ENCODE measurements at places on chromosomes 1 and 21. TPM values are rescaled to one million over a fixed set of nuclear protein-coding genes. Genes with fewer than 3 reads are reported as not detected.

DNA sequence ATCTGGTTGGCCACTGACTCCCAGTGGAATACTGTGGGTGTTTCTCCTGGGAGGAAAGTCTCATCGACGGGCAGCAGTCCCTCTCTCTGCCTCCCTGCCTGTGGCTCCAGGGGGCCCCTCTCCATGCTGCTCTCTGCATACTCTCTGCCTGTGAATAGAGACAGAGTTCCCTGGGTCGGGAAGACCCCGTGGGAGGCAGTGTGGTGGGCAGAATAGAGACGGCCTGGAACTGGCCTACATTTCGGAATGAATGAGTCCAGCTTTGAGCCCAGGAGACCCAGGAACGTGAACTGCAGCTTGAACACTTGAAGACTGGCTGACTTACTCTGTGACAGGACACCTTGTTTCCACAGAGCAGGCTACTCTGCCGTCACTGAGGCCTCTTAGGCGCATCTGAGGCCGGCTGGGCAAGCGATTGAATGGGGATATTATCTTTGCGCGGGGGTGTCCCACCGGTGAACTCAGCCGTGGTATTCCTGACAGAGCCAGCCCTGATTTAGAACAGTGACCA is 64.0 kb downstream of the KIF21B start:
- no peak for DNase-seq

DNA sequence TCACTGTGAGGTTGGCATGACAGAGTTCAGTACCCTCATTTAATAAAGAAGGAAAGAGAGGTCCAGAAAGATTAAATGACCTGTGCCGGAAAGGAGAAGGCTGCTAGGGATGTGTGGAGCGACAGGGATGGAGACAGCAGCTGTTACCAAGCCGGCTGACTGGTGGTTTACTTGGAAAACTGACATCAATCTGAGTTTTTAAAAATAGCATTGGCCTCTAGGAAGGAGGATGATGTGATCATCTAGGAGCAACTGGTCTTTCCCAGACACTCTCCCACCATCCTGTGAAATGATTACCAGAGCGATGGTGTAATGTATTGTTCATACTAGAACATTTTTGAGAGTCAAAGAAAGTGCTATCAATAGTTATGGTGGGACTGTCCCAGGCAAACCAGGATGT is 154.4 kb downstream of the ZSCAN20 start:
- no peak for DNase-seq

The RGS13 gene
- 3.4 TPM for total RNA-seq

The SUSD4 gene
- total RNA-seq = 3.4 TPM

The PAX7 gene
- total RNA-seq = not detected

The SEC16B gene
- 7.3 TPM for total RNA-seq

DNA sequence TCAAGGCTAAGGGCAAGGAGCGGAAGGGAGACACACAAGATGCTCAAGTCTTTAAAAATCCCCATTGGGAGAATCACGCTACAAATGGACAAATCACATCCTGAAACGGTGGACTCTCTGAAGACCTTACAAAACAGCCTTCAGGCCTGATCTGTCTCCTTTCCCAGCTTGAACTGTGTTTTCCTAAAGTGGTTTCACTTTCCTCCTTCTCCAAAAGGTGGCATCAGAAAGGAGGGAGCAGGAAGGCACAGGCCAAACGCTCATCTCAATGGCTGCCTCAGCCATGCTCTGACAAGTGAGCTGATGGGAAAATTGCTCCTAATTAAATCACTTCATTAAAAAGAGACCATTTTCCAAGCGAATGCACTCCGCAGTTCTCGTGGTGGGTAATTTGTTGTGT is 47.7 kb downstream of the UTP25 start:
- DNase-seq = no peak

The TRPM2 gene
- 13.8 TPM for total RNA-seq

DNA sequence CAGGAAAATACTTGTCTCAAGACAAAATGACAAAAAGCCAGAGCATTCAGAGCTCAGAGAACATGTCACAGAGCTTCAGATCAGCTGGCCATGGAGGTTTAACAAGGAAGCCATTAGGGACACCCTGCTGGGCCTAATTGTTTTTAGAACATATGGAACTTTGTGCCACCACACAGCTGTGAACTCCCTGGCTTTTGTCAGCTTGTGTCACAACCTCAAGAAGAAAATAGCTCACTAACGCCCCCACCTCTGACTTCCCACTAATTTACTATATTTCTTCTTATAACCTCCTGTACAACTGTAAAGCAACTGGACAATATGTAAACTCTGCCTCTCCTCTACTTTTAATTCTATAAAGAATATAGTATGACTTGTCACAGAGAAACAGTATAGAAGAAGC is 21.0 kb upstream of the TDRD10 start:
- DNase-seq = no peak

- DNase-seq = peak; percentile 20
Observed at GRCh38 chr1:103106426-103107341, 1.6 kb downstream of the COL11A1 start.

The CYP4A11 gene
- 14.2 TPM for total RNA-seq

- no peak for DNase-seq
Observed at GRCh38 chr1:36802018-36802417, 232.3 kb downstream of the GRIK3 start.

The PERM1 gene
- 0.35 TPM for total RNA-seq

DNA sequence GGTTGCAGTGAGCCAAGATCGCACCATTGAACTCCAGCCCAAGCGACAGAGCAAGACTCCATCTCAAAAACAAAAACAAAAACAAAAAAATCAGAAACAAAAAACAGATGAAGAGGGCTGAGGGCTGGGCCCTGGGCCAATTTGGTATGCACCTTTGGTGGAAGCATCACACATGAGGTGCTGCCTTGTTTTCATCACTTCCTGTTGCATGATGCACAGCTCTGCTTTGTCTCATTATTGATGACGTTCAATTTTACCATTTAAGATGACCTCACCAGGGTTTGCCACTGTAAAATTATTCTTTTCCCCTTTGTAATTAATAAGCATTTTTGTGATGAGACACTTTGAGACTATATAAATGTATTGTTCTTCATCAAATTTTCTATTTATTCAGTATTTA is 9.8 kb upstream of the IFNAR2 start:
- DNase-seq = no peak

The USH2A gene
- total RNA-seq = 0.03 TPM

DNA sequence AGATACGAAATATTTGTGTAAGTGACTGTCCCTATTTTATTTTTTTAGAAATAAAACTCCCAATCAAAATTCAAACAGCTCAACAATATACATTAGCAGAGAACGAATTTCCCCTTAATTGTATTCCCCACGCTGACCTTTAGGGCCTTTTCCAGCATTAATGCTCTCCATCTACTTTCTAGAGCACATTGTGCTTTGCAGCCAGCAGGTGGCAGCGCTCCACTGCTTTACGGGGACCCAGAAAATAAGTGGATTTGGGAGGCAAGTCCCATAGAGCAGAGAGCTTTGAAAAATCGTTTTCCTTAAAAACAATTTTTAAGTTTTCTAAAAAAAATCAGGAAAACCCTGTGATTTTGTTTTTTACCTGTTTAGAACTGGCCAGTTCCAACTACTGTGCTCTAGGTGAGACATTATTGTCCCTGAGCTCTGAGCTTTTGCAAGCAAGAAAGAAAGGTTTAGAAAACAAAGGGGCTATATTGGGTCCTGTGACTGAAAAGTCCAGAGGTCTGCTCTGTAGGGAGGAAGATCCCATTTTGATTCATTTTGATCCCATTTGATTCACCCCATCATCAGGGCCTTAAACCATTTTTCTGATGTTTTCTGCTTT is 144.4 kb upstream of the ZNF644 start:
- DNase-seq = peak; percentile 24

GRCh38 chr21:44433791-44434567 is 21.3 kb upstream of the LRRC3 start:
- DNase-seq = no peak

DNA sequence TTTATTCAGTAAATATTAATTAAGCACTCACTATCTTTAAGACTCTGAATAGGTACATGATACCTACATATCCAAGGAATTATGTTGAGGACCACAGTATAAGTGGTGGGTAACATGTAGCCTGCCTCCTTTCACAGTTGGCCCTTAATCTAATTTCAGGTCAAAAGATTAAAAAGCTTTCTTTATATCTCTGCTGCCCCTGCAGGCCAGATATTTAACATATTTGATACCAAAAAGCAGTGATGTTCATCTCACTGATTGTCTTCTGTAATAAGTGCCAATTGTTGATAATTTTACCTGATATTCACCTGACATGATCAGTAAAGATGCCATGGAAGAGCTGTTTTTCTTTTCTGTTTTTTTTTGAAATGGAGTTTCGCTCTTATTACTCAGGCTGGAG is 36.5 kb downstream of the RLF start:
- no peak for DNase-seq

The CATSPER4 gene
- not detected for total RNA-seq

DNA sequence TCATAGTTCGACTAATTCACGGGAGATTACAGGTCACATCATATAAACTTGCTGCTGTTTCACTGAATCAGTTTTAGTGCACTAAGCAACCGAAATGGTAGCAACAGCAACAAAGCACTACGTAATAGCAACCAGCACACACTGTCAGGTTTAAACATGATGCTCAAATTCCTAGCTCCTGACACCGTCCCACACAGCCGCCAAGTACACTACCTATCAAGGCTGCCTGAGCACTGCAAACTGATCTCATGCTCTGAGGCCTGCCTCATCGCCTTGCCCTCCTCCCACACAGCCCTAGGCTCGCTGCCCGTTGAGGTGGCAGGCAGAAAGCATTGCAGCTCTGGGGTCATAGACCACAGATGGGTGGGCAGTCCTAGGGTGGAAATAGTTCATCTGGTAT is 12.4 kb downstream of the LAMC2 start:
- no peak for DNase-seq

The LPAR3 gene
- 1.4 TPM for total RNA-seq

GRCh38 chr1:93148001-93148400 is 32.2 kb downstream of the TMED5 start:
- DNase-seq = no peak

GRCh38 chr1:25642574-25643108 is 26.1 kb downstream of the MAN1C1 start:
- DNase-seq = no peak

- no peak for DNase-seq
Observed at GRCh38 chr1:206582537-206582936, 29.7 kb downstream of the EIF2D start.

DNA sequence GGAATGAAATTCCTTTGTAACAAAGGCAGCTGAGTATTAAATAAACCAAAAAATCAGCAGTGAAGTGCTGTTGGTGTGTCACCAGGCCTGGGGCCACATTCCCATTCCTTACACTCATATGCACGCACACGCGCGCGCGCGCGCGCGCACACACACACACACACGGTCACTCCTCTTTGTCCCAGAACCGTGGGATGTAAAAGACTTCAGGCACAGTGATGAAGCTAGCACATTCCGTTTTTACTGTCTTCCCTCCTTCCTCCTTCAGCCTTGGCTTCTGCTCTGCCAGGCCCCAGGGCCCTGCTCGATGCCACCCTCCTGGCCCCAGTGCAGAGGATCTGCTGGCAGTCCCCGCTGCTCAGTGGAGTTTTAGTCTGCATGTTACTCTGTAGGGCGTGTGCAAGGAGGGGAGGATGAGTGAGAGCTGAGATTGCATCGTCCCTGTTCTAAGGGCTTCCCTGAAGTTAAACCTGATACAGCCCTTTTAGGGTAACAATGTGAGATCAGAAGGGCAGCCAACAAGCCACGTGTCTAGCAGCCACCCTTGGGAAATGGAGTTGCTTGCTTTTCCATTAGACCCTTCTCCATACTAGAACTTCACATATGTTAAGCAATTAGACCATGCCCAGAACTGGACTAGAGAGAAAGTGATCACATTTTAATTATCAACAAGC is 71.7 kb upstream of the WDR26 start:
- no peak for DNase-seq

- no peak for DNase-seq
Observed at GRCh38 chr1:23441446-23442148, 17.0 kb upstream of the TCEA3 start.

- DNase-seq = no peak
Observed at GRCh38 chr1:15445390-15446122, 7.3 kb downstream of the CTRC start.

DNA sequence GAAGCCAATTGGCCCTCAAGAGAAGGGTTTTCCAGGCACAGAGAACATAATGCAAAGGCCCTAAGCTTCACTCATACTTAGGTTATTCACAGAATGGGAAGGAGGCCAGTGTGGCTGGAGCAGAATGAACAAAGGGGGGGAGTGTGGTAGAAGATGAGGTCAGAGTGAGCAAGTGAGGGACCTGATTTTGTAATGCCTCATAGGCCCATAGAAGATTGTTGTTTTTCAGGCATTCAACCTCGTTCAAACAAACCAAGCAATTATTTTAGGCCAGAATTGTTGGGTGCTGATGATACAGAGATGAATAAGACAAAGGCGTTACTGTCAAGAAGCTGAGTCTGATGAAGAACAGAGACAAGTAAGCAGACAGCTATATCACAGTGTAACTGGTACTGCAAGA is 54.5 kb upstream of the RAP1A start:
- DNase-seq = no peak

The KIF21B gene
- 4.9 TPM for total RNA-seq

All from mucosa of gallbladder (tissue), 1 donor.